Activated B cell treated with CpG ODN at 0.5 μM for 24 hours (primary cell): ENCODE measurements at places on chromosomes 3 and 15. TPM values are rescaled to one million over a fixed set of nuclear protein-coding genes. Genes with fewer than 3 reads are reported as not detected.

- peaks cover 25% of the 10 kb centered on the region for H3K27me3 ChIP-seq
- no peaks in the 10 kb centered on the region for H3K36me3 ChIP-seq
- peak overlapping the region; percentile 15 for H3K27ac ChIP-seq
- H3K4me1 ChIP-seq, result peaks cover 16% of the 10 kb centered on the region
- no peak overlapping the region for H3K4me3 ChIP-seq
- DNase-seq, result peak; percentile 36
Measured at GRCh38 chr3:193788189-193788991, 195.4 kb downstream of the OPA1 start.

GRCh38 chr3:59936472-59936871, 886.6 kb upstream of the CFAP20DC start:
- H3K36me3 ChIP-seq, result no peaks in the 10 kb centered on the region
- peaks cover 17% of the 10 kb centered on the region for H3K4me1 ChIP-seq
- H3K27me3 ChIP-seq, result no peaks in the 10 kb centered on the region
- H3K4me3 ChIP-seq, result no peak overlapping the region
- no peak for DNase-seq

- peaks cover 33% of the 10 kb centered on the region for H3K27me3 ChIP-seq
- H3K36me3 ChIP-seq, result no peaks in the 10 kb centered on the region
- no peak overlapping the region for H3K4me3 ChIP-seq
- no peak overlapping the region for H3K27ac ChIP-seq
Measured at GRCh38 chr3:10713656-10714055, 102.4 kb upstream of the SLC6A11 start.

- no peaks in the 10 kb centered on the region for H3K36me3 ChIP-seq
- H3K27ac ChIP-seq, result no peak overlapping the region
- peaks cover 23% of the 10 kb centered on the region for H3K27me3 ChIP-seq
- peaks cover 4% of the 10 kb centered on the region for H3K4me1 ChIP-seq
- DNase-seq, result no peak
- H3K4me3 ChIP-seq, result no peak overlapping the region
Measured at GRCh38 chr3:127451321-127451720, 139.2 kb downstream of the TPRA1 start.

GRCh38 chr3:147699175-147699838, 290.1 kb downstream of the ZIC1 start:
- no peaks in the 10 kb centered on the region for H3K4me1 ChIP-seq
- H3K27ac ChIP-seq, result no peak overlapping the region
- no peaks in the 10 kb centered on the region for H3K27me3 ChIP-seq
- H3K36me3 ChIP-seq, result no peaks in the 10 kb centered on the region

DNA sequence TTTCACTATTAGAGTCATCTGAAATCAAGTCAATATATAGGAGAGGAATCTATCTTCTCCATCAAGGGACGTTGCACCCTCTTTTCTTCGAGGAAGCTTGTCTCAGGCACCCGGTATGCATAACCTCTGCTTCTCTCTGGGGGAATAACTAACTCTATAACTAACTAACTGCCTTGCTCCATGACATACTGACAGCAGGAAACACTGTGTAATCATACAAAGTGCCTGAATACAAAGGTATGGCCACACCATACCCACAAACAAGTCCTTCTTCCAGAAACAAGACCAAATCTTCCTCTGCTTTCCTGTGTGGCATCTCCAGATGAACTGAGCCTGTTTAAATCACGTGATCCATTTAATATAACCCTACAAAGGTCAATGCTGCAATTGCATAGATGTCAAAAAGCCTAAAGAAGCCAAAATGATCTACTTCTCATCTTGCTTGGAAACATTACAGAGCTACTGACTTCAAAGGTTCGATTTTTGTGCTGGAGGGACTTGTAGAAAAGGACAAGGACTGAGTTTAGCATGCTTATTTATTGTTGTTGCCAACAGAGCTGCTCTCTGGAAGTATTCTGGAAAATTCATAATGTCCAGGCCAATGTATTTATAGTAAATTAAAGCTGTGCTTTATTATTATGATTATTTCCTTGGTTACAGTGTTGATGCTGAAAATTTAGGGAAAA, 380.5 kb downstream of the FOXP1 start:
- H3K27ac ChIP-seq, result peak overlapping the region; percentile 5
- H3K36me3 ChIP-seq, result peaks cover 10% of the 10 kb centered on the region
- H3K4me1 ChIP-seq, result peaks cover 55% of the 10 kb centered on the region
- H3K4me3 ChIP-seq, result no peak overlapping the region
- no peaks in the 10 kb centered on the region for H3K27me3 ChIP-seq

GRCh38 chr15:93030430-93031102, 58.4 kb downstream of the RGMA start:
- no peak overlapping the region for H3K27ac ChIP-seq
- no peak overlapping the region for H3K4me3 ChIP-seq
- no peaks in the 10 kb centered on the region for H3K27me3 ChIP-seq
- peaks cover 10% of the 10 kb centered on the region for H3K4me1 ChIP-seq
- H3K36me3 ChIP-seq, result peaks cover 19% of the 10 kb centered on the region
- no peak for DNase-seq

- peak overlapping the region; percentile 87 for H3K4me3 ChIP-seq
- peak overlapping the region; percentile 80 for H3K27ac ChIP-seq
- H3K36me3 ChIP-seq, result peaks cover 18% of the 10 kb centered on the region
- peaks cover 36% of the 10 kb centered on the region for H3K4me1 ChIP-seq
Measured at GRCh38 chr3:119240101-119240590, 532 bp downstream of the B4GALT4 start.

DNA sequence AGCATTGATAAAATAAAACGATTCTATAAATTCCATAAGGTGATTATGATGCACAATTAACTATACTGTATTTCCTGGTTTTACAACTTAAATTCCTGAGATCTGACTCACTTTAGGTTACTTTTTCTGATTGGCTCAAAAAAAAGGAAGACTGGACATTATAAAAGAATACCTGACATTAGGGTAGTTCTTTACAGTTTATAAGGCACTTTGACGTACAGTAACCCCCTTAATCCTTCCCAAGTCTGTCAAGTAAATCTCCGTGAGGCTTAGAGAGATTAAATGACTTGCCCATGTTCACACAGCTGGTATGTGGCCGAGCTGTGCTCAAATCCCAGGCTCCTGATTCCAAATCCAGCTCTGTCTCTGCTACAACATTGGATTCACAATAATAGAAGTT, 1.0 kb upstream of the SLTM start:
- peaks cover 14% of the 10 kb centered on the region for H3K36me3 ChIP-seq
- no peak for DNase-seq
- peaks cover 29% of the 10 kb centered on the region for H3K4me1 ChIP-seq

GRCh38 chr15:64024172-64025050, 21.9 kb downstream of the DAPK2 start:
- no peak overlapping the region for H3K4me3 ChIP-seq
- H3K4me1 ChIP-seq, result peaks cover 10% of the 10 kb centered on the region
- H3K36me3 ChIP-seq, result no peaks in the 10 kb centered on the region
- no peaks in the 10 kb centered on the region for H3K27me3 ChIP-seq
- DNase-seq, result no peak
- no peak overlapping the region for H3K27ac ChIP-seq

The MESP1 gene
- total RNA-seq, result 0.24 and 0.71 TPM in 2 replicates

The ITGA11 gene
- not detected in 2 replicates for total RNA-seq

The CADM2 gene
- total RNA-seq, result not detected in 2 replicates

The RARRES1 gene
- not detected in 2 replicates for total RNA-seq

The ROBO1 gene
- total RNA-seq, result 3.1 TPM in 2 replicates
